Neuronal stem cell (in vitro differentiated cells): ENCODE measurements at places on chromosomes 6 and 20.

DNA sequence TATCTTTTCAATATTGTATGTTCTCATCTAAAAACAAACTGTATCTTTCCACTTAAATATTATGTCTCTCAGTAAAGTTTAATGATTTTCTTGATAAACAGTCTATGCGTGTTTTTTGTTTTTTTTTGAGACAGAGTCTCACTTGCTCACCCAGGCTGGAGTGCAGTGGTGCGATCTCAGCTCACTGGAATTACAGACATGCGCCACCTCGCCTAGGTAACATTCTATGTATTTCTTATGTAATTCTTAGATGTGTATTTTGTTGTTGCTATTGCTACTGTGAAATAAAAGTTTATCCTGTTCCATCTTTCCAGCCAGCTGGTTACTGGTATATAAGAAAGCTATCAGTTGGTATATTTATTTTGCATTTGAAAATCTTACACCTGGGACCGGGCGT lies 29.4 kb downstream of the ABHD12 start:
- no peak overlapping the region for H3K4me3 ChIP-seq
- H3K4me1 ChIP-seq, result no peaks in the 10 kb centered on the region
- H3K27me3 ChIP-seq, result no peaks in the 10 kb centered on the region
- DNase-seq, result no peak
- H3K27ac ChIP-seq, result no peak overlapping the region
- no peaks in the 10 kb centered on the region for H3K36me3 ChIP-seq

GRCh38 chr6:154590756-154591155 lies 80.3 kb upstream of the CNKSR3 start:
- H3K36me3 ChIP-seq, result no peaks in the 10 kb centered on the region
- H3K27me3 ChIP-seq, result no peaks in the 10 kb centered on the region
- no peaks in the 10 kb centered on the region for H3K4me1 ChIP-seq
- no peak for DNase-seq
- H3K27ac ChIP-seq, result no peak overlapping the region

DNA sequence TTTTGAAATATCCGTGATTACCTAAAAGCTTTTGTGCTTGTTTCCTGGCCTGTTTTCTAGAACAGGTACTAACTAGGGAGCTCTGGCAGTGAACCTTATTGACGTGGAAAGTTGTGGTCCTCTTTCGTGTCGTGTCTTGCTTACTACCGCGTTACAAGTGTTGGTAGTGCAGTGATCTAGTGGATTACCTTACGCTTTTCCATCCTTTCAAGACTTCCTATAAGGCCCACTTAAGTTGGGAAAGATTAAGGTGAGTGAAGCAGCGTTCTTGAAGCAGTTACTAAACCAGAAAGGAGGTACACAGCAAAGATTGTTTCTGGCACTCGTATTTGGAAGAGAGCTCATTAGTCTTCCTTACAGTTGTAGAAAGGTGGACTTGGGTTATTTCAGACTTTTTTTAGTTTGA lies 1.9 kb downstream of the PNRC1 start:
- peak overlapping the region; percentile 73 for H3K4me3 ChIP-seq
- peaks cover 32% of the 10 kb centered on the region for H3K36me3 ChIP-seq
- no peak overlapping the region for H3K27ac ChIP-seq
- peaks cover 7% of the 10 kb centered on the region for H3K4me1 ChIP-seq

DNA sequence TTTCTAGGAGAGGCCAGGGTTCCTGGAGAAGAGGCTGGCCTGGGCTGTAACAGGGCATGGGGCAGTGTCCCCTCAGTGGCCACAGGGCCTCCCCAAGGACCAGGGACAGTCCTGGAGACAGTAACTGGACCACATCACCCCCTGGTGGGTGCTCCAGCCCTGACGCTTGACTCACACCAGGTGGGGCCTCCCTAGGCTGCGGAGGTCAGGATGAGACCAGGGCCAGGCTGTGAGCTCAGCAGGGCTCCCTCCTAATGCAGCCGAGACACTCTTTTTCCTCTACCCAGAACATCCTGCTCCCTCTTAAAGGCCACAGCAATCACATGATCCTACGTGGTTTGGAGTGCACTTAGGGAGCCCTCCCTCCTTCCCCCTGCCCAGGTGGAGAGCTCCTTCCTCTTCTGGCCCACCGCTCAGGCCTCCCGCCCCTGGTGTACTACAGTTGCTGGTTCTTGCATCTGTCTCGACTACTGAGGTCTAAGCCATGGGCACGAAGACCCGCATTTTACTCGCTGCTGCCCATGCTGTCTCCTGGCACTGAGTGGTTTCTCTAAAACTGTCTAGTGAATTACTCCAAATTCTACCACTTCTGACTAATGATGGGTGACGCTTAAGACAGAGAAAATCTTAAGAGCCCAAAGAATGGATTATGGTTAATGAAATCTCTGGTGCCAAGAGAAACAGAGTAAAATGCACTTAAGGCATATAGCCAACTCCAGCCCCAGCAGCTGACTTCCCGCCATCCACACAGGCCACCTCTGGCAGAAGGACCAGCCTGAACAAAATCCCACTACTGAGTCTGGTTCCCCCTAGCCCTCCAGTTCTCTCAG lies 166.1 kb upstream of the CST7 start:
- no peak overlapping the region for H3K27ac ChIP-seq
- no peak for DNase-seq
- H3K4me3 ChIP-seq, result no peak overlapping the region

- no peak overlapping the region for H3K4me3 ChIP-seq
- no peak overlapping the region for H3K27ac ChIP-seq
- no peak for DNase-seq
- no peaks in the 10 kb centered on the region for H3K27me3 ChIP-seq
- H3K36me3 ChIP-seq, result no peaks in the 10 kb centered on the region
Measured at GRCh38 chr20:17430125-17430950, 100.8 kb downstream of the BFSP1 start.

DNA sequence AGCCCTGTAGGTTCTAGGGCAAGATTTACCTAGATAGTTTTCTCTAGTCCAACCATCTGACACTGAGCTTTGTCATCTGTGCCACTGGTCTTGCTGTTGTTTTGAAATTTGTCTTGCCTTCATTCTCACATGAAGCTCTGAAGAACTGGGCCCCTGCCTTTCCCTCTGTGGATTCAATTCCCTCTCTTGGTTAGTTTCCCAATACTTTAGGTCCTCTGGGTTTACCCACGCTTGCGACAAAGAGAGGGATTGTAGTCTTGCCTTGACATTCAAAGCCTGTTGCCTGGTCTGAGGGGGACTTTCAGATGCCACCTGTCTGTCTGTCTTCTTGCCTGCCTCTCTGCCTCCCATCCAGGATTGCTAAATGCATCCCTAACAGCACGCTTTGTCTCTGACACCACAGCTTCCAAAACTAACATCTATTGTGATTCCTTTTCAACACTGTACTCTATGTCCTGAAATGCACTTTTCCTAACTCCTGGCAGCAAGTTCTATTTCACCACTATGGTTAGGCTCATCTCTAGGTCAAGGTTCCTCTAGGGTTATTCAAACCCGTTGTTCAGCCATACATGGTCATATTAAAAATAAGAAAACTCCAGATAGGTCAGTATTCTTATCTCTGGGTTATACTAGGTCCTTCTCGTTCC lies 25.5 kb upstream of the MANEA start:
- no peaks in the 10 kb centered on the region for H3K4me1 ChIP-seq
- H3K4me3 ChIP-seq, result no peak overlapping the region
- DNase-seq, result no peak
- H3K27ac ChIP-seq, result no peak overlapping the region
- H3K36me3 ChIP-seq, result no peaks in the 10 kb centered on the region

GRCh38 chr6:18216411-18216810 lies 47.9 kb downstream of the DEK start:
- no peak overlapping the region for H3K27ac ChIP-seq
- H3K4me3 ChIP-seq, result no peak overlapping the region
- H3K27me3 ChIP-seq, result no peaks in the 10 kb centered on the region
- H3K36me3 ChIP-seq, result peaks cover 1% of the 10 kb centered on the region
- no peak for DNase-seq

- H3K4me1 ChIP-seq, result no peaks in the 10 kb centered on the region
- no peak overlapping the region for H3K27ac ChIP-seq
- H3K4me3 ChIP-seq, result no peak overlapping the region
- DNase-seq, result no peak
- no peaks in the 10 kb centered on the region for H3K27me3 ChIP-seq
- no peaks in the 10 kb centered on the region for H3K36me3 ChIP-seq
Measured at GRCh38 chr6:72580281-72580940, 41.5 kb upstream of the KCNQ5 start.

GRCh38 chr6:32111424-32112066 lies 2.4 kb upstream of the TNXB start:
- H3K27ac ChIP-seq, result no peak overlapping the region
- no peak for DNase-seq
- H3K27me3 ChIP-seq, result peaks cover 16% of the 10 kb centered on the region
- H3K36me3 ChIP-seq, result peaks cover 21% of the 10 kb centered on the region
- peaks cover 22% of the 10 kb centered on the region for H3K4me1 ChIP-seq
- H3K4me3 ChIP-seq, result no peak overlapping the region
